ENCODE measurements at places on chromosomes 1 and 21.

GRCh38 chr1:147245586-147246021 lies 3.1 kb downstream of the CHD1L start:
- DNase-seq, result no peak

- no peak for DNase-seq
Observed at GRCh38 chr1:178038372-178038771, 55.5 kb upstream of the RASAL2 start.

DNA sequence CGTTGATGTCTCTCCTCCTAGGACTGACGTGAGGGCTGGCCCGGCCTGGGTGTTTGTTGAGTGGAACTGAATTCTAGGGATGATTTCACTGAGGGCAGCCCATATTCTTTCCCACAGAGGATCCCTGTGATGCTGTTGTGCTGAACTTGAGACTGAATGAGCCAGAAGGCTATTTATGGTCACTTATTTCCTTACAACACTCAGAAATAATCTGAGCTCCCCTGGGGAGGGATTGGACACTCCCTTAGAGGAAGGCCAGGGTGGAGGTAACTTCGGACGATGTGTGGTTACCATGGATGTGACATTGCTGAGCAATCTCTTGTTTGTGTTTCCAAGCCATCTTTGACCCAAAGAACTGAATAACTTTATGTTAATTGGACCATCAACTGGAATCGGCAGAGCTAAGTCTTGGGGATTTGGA lies 5.1 kb upstream of the TMCO4 start:
- no peak for DNase-seq

DNA sequence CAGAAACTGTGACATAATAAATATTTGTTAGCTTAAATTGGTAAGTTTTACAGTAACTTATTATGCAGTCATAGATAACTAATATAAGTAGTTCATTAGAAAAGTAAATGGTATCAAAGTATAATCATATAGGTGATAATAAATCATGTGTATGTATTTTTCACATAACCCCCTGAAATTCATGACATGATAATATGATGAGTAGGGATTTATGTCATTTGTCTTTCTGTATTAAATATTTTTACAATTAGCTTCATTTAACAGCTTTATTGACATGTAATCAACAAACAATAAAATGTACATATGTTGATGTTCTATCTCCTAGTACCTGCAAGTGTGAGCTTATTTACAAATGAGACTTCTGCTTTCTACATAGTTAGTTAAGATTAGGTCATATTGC lies 9.8 kb upstream of the FCGR2A start:
- DNase-seq, result no peak

DNA sequence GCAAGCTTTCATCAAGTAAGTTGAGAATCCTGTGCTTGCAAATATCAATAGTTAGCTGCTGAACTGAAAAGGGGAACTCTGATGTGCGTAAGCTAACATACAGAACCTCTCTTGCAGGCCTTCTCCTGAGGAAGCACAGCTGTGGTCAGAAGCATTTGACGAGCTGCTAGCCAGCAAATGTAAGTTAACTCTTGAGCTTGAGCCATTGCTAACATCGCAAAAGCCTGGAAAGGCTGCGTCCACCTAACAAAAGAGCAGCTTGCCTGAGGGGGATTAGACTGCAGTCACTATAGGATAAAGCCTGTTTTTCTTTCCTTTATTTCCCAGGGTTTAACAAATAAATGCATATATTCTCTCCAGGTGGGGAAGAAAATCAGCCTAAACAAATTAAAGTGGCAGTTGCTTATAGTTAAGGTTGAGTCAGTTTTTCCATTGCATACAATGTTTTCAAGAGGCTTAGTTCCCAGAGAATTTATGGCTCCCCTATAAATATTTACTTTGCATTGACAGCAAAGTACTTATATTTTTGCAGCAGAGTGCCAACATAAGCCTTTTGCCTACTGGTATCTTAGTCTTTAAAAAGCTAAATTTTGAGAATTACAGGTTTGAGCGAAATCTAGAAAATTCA lies 1.5 kb downstream of the RGS2 start:
- DNase-seq, result peak; percentile 53

- DNase-seq, result no peak
Observed at GRCh38 chr1:27525296-27526272, 35.6 kb upstream of the WASF2 start.

- DNase-seq, result no peak
Observed at GRCh38 chr21:34052171-34052570, 21.2 kb upstream of the MRPS6 start.

All from neuronal stem cell (in vitro differentiated cells).